ENCODE measurements at places on chromosomes 16 and 17.

- DNase-seq: no peak
Measured at GRCh38 chr17:60750640-60751039, 73.0 kb downstream of the BCAS3 start.

GRCh38 chr17:81120695-81121621, 44.3 kb upstream of the PVALEF start:
- no peak for DNase-seq

- no peak for DNase-seq
Measured at GRCh38 chr17:65515512-65515911, 45.9 kb downstream of the AXIN2 start.

DNA sequence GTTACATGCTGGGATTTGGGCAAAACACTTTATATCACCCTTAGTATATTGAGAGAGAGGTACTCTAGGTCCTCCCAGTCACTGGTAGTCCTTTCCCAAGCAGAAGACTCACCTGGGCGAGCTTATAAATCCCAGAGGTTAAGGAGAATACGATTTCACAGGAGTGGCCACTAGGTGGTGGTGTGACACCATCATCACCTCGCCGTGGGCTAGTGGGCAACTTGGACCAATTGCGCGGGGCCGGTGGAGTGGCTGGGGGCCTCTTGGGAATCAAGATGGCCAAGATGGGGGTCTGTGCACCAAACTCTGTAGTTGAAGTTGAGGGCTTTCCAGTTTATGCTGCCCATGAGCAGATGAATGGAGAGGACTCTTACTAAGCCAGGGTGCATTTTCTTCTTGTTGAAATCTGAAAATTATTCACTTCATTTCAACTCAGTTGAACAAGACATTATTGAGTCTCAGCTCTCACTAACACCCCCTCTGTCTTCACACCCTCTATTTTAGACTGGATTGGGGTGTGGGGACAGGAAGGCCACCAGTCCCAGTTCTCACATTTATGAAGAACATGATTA, 38.2 kb upstream of the PIRT start:
- no peak for DNase-seq

- no peak for DNase-seq
Measured at GRCh38 chr17:12853921-12854320, 64.6 kb downstream of the ARHGAP44 start.

- no peak for DNase-seq
Measured at GRCh38 chr17:34368196-34368945, 5.3 kb upstream of the CCL1 start.

- DNase-seq: no peak
Measured at GRCh38 chr16:80914379-80915078, 92.2 kb downstream of the CMC2 start.

DNA sequence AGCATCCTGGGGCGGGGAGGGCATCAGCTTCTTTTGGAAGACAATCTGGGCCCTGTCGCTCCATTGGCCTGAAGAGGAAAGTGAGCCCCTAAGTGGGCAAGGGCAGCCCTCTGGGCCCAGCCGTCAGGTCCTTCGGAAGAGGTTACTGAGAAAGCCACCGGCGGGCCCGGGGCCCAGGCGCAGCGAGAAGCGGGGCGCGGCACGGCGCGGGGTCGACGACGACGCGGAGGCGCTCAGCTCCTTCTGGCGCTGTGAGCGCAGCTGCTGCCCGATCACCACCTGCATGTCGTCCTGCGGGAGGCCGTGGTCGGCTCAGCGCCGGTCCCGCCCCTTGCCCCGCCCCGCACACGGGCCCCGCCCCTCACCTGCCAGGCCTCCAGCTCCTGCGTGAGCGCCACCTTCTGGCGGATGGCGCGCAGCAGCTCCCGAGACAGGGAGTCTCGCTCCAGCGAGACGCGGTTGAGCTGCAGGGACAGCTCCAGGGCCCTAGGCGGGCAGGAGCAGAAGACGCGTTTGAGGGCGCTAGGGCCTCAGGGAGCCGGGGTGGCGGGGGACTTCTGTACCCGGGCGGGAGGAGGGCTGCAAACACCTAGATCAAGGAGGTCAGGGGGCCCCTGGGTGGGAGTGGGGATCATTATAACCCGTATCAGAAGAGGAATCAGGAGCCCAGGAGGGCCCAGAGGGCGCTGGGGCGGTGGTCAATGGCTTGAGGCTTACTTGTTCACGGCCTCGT, 4.3 kb downstream of the THOC6 start:
- DNase-seq: peak; percentile 86

GRCh38 chr17:28485049-28485448, 11.6 kb downstream of the SLC13A2 start:
- DNase-seq: no peak

DNA sequence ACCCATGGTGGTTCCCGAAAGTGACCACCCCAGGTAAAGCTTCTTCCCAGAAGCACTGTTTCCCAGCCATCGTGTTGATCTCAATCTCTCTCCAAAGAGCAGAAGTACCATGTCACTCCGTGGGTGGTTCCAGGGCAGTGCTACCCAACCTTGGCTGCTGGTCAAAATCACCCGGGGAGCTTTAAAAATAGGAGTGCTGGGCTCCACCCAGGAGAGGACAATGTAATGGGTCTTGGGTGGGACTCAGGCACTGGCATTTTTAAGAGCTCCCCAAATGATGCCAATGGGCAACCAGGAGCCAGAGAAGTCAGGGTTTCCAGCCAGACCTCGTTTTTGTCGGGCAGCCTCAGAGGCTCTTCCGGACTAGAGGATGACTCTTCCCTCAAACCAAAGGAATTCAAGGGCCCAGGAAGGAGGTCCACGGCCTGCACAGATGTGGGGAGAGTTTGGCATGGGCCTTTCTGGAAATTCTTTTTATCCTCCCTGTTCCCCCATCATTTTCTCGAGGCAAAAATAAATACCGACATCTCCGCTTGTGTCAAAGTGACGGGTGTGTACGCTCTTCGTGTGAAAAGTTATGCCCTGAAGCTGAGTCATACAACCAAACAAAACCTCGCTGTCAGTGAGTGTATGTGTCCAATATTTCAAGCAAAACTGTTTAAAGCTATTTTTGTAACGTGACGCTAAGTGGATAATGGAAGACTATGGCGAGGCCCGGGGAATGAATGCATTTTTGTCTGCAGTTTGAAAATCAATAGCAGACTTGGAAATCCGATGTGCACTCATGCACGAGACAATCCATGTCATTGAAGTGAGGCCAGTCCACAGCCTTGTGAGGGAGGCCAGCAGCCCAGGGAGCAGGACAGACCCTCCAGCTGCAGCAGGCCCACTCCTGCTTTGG, 364.1 kb downstream of the FOXL1 start:
- no peak for DNase-seq

- DNase-seq: no peak
Measured at GRCh38 chr16:17432901-17433576, 37.7 kb downstream of the XYLT1 start.

DNA sequence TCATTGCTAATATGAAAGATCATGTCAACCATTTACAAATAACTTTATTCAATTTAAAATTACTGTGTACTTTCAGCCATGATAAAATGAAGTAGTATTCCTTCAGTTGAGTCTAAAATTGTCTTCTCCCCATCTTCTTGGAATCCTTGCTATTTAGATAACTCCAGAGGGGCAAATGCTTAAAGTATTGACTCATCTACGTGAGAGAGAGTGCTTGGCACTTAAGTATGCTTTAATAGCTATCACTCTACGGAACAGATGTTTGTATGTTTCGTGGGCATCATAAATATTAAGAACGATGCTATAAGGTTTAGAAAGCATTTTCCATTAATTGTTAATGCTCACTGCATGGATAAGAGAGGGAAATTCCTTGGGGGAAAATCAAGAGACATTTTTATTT, 69.3 kb upstream of the MED13 start:
- DNase-seq: no peak

DNA sequence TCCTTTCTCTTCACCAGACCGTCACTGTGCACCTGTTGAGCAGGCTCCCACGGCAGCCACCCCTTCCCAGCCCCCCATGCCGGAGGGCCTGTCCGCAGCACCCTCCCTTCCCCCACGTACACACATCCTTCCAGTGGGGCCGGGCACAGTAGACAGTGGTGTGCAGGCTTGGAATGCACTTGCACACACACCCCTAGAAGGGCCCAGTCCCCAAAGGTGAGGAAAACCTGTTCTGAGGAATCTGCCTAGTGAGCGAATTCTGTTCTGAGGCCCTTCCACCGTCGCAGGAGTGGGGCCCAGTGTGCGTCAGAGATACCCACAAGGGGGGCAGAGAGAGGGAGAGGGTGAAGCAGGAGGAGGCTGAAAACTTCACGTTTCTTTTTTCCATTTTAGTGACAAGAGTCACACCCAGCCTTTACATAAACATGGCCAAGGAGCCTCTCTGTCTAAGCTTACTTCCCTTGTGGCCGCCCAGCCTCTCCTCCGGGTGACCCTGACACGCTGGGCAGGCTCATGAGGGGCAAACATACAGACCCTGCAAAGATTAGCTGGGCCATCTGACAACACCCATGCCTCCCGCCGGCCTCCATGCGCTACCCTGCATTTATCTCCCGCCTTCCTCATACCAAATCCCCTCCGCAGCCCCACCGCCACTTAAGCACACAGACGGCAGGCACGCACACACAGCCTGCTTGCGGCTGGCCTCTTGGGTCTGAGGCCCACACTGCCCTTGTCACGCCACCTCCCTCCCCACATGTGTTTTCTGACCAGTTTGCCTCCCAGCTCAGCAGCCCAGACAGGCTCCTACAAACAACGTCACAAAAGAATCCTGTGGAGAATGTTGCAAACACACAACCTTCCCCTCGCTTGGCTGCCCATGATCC, 1.8 kb downstream of the ZBTB4 start:
- peak; percentile 48 for DNase-seq

- no peak for DNase-seq
Measured at GRCh38 chr17:78072961-78073360, 55.6 kb downstream of the TMC6 start.

DNA sequence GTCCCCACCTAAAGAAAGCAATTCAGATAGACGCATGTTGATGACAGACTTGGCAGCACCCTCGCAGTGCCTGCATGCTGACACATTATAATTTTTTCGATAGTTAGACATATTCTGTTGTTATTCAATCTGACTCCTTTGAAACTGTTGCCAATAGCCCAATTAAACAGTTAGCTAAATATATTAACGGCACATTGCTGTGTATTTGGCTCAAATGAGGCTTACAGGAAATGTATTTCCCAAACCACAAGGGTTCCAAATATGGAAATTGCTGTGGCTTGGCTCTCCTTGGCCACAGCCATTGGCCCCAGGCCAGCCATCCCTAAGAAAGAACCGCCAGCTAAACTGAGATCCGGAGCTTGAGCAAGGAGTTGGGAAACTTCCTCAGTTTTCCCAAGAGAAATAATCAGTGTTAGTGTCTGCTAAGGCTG, 31.1 kb downstream of the C16orf82 start:
- no peak for DNase-seq

GRCh38 chr17:77709594-77709993, 248.9 kb upstream of the TNRC6C start:
- no peak for DNase-seq

GRCh38 chr16:89407925-89408300, 82.4 kb downstream of the ANKRD11 start:
- no peak for DNase-seq

DNA sequence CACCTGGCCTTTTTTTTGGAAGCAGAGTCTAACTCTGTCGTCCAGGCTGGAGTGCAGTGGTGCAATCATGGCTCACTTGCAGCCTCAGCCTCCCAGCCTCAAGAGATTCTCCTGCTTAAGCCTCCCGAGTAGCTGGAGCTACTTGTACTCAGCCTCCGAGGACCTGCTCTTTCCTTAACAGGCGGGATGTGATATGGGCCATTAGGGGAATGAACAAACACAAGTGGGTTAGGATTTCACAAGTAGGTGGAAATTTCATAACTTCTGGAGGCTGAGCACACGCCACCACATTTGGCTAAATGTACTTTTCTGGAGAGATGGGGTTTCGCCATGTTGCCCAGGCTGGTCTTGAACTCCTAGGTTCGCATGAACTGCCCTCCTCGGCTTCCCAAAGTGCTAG, 4.1 kb downstream of the PAM16 start:
- DNase-seq: no peak

DNA sequence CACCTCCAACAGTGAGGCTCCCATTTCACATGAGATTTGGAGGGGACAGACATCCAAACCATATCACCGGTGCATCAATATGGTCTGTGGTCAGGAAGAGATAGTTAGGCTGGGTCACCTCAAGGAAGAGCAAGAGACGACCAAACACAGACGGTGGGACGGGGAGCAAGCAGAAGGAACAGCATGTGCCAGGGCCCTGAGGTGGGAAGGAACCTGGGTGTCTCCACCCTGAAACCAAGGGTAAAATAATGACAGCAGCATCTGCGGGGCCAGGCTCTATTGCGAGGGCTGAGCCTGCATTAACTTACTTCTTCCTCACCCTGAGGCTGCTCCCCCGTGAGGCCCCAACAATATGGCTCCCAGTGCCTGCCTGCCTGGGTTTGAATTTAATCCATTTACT, 8.9 kb upstream of the PRSS21 start:
- no peak for DNase-seq

GRCh38 chr17:82603981-82604448, 44.2 kb downstream of the WDR45B start:
- DNase-seq: peak; percentile 77

- no peak for DNase-seq
Measured at GRCh38 chr17:28682655-28683054, 20.6 kb downstream of the SUPT6H start.

DNA sequence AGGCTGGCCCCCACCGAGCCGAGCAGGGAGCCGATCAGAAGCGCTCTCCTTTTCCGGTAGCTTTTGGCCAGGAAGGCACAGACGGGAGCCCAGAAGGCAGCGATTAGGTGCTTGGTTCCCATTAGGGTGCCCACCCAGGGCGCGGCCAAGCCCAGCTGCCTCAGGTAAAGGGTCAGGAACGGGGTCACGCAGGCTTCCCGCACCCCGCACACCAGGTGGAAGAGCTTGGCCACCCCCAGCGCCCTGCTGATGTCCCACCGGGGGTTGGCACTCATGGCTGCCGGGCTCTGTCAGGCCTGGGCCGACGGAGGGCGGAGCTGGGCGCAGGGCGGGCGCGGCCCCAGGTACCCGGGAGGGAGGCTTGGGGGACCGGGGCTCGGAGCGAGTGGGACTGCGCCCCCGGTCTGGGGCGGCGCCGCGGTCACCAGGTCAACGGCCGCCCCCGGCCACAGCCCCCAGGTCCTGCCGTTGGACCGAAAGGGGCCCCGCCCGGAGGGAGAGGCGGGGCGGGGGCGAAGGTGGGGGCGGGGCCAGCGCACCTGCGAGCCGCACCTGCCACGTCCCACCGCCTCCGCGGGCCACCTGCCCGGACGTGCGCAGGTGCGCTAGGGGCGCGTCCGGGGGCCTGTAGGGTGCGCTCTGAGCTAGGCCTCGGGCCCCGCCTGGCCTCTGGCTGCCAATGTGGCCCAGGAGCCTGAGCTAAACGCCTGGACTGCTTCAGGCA, at the start of gene MFSD6L:
Gene MFSD6L, minus strand, starts transcription at position 520 of the 724 bp plus-strand sequence. Its CDS starts 245 bp downstream, at position 275.
- DNase-seq: peak; percentile 36

- DNase-seq: no peak
Measured at GRCh38 chr17:42027961-42028790, 8.3 kb downstream of the NKIRAS2 start.

- DNase-seq: no peak
Measured at GRCh38 chr16:79316004-79316458, 284.5 kb downstream of the MAF start.
